Mammary epithelial cell (primary cell): ENCODE measurements at places on chromosomes 6 and 20. TPM values are rescaled to one million over a fixed set of nuclear protein-coding genes. Genes with fewer than 3 reads are reported as not detected.

SLC22A7 gene
- total RNA-seq, result not detected in 2 replicates

PAK5 gene
- total RNA-seq, result 0.07 TPM in 1 of 2 replicates, not detected in the other

STX11 gene
- 0.16 and 0.71 TPM in 2 replicates for total RNA-seq

GTSF1L gene
- not detected in 2 replicates for total RNA-seq

BPI gene
- not detected in 2 replicates for total RNA-seq

GABRR1 gene
- total RNA-seq, result not detected in 2 replicates

OPN5 gene
- total RNA-seq, result not detected

MAP7 gene
- total RNA-seq, result 38.2 TPM

MCCD1 gene
- not detected in 2 replicates for total RNA-seq

EIF6 gene
- 285 and 374 TPM in 2 replicates for total RNA-seq

CCN6 gene
- total RNA-seq, result 6.0 and 7.5 TPM in 2 replicates

PRSS16 gene
- total RNA-seq, result 4.8 TPM

ACSS1 gene
- total RNA-seq, result 3.5 TPM

KIF25 gene
- total RNA-seq, result not detected

TRDN gene
- not detected for total RNA-seq

CST7 gene
- not detected in 2 replicates for total RNA-seq

MYLK2 gene
- total RNA-seq, result under 0.01 TPM

GPANK1 gene
- total RNA-seq, result 8.3 TPM

NMBR gene
- total RNA-seq, result not detected in 2 replicates

MAK gene
- total RNA-seq, result 0.12 TPM in 1 of 2 replicates, not detected in the other

RBL1 gene
- total RNA-seq, result 2.7 TPM

EPPIN gene
- not detected for total RNA-seq

MROH8 gene
- total RNA-seq, result 0.67 TPM

THEMIS gene
- total RNA-seq, result not detected in 2 replicates
